Right kidney (tissue), 9 donors: ENCODE measurements at places on chromosomes 5 and 9.

DNA sequence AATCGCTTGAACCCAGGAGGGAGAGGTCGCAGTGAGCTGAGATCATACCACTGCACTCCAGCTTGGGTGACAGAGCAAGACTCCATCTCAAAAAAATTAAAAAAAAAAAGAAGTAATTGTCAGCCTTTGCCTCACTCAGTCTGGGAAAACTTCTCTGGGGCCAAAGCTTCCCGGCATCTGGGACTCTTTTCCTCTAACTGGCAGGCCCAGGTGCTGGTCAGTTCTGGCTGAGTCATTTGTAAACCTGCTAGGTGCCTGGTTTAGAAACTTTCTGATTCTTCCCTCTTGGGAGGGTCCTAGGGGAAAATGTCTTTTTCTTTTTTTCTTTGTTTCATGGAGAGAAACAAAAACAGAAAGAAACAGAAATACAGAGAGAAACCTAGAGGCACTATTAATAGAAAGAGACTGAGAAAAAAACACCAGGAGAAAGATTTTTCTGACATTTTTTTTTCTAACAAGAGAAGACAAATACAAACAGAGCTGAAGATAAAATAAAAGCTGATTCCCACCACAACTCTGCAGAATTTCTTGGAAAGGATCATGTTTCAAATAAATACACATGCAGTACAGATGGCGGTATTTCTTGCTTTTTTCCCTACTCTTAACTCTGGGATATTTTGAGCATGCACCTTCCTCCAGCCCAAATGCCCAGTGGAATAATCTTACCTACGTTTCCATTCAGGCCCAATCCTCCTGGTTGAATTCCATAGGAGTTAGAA, 22.1 kb upstream of the UBAP2 start:
- DNase-seq = no peak

DNA sequence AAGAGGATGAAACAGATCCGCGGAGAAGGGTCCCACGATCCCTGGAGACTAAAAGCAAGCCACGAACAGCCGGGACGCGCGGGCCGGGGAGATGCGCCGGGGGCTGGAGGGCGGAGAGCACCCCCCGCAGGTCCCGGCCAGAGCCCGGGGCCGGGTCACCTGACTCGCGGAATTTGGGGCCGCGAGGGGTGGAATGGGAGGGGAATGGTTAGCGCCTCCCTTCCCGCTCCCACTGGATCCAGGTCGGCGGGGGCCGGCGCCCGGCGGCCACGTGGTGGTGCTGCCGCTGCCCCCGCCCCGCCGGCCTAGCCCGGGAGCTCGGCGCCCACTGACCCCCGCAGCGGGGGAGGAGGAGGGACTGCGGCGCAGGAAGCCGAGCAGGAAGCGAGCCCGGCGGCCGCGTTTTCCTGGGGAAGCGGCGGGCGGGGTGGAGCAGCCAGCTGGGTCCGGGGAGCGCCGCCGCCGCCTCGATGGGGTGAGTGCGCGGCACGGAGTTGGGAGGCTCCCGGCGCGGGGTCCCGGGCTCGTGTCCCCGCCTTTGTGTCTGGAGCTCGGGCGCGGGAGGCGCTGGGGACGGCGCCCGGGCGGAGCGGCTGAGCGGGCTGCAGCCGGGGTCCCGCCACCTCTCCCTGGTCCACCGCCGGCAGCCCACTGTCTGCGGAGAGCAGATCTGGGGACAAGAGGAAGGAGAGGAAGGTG, at the start of gene RAI14:
RAI14 (plus strand) TSS at position 328 of the 699 bp plus-strand sequence. CDS start 30,592 bp downstream, outside the sequence.
- DNase-seq = peak; percentile 93

DNA sequence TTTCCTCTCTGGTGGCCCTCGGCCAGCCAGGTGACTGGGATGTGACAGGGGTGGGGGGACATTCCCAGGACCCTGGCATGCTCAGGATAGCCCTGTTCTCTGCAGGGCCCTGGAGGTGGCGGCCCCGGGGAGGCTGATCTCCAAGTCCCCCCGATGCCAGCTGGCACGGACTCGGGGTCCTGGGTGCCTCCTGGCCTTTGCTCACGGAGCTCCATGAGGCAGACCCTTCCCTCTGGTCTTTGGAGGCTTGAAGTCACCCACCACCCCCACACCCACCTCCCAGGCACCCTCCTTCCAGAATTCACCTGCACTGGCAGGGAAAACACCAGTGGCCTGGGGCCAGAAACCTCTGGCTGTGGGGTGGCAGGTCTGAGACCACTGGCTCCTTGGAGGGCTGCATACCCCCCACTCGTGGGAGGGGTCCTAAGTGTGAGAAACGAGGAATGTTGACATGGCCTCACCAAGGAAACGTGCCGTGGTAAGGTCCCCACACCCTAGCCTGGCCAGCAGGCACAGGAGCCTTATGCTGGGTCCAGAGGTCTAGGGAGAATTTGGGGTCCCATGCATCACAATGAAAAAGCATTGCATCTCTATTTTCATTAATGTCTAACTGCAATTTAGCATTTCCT, 130.8 kb upstream of the FAM120A start:
- no peak for DNase-seq

- no peak for DNase-seq
These were observed 24.0 kb downstream of the VLDLR start for GRCh38 chr9:2645569-2645968.

- DNase-seq = no peak
These were observed 226.4 kb downstream of the PCSK5 start for GRCh38 chr9:76116913-76117312.

DNA sequence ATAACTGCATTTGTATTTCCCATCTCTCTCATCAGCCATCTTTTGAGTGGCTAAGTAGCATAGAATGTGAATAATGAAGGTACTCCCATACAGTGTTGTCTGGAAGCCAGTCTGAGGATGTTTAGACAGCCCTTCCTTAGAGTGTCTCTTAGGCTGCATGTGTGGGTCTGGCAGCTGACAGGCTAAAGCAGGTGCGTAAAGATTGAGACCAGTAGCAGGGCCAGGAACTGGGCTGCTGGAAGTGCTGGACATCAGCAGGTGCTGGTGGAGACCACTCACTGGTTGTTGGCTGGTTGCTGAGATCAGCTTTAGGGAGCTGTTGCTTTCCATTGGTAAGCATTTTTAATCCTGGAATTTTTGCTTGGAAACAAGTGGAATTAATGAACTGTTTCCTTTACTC, 197.5 kb downstream of the PCSK5 start:
- no peak for DNase-seq

GRCh38 chr9:34992376-34992951, 2.9 kb downstream of the DNAJB5 start:
- no peak for DNase-seq

DNA sequence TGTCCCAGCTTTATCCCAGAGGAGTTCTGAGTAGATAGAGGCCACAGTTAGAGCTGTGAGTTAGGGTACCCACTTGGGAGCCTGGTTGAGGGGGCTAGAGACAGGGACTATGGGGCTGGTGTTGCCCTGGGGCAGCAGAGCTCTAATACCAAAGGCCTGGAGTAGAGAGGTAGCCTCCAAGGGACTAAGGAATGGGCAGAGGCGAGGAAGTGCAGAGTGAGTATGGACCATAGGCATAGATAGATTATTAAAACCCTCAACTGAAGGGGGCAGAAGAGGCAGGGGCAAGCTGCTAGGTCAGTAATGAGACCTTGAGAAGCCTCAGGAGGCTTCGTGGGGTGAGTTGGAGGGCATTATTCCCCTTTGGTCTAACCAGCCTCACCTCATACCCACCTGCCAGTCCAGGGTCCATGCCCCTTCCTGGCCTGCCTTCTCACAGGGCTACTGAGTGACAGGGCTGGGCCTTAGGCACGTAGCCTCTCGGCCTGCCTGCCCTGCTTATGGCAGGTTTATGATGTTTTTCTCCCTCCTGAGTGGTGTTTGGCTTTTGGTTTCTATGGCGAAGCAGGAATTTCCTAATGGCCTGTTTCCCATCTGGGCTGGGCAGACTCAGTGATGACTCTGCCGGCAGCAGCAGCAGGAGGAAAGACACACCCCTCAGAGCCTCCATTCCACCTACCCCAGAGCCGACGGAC, 8.0 kb downstream of the PDLIM4 start:
- DNase-seq = no peak

DNA sequence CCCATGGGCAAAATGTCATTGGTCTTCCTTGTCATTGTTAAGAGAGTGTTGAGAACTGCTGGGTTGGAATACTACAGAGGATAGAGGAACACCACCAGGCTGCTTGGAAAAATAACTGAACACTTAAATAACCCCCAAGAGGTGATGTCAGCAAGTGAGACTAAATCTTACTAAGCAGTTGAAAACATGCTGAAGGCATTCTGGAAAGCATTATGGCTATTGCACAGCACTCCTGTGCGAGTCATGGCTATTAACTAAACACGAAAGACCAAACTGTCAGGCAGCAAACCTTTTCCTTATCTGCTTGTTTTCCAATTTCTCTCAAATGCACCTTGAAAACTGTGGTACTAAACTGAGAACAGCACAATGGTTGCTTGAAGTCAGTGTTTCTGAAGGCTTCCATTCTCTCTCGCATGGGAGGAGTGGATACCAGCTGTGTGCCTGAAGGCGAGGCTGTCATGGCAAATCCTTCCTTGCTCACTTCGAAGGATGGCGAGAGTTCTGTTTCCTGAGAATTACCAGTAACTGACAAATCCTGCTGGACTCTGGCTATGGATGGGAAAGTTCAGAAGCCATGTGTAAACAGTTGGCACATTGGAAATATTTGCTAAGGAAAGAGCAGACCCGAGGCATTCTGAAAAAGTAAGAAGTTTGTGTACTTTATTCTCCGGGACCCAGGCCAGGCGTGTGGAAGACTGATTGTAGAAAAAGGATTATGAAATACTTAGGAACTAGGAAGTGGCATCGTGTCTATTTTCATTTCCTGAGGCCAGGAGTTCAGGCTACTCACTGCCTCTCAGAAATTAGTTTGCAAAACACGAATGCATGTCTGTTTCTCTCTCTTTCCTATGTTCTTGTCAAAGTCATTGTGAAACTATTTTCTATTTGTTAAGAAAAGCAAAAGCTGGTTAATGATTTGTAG, 182.1 kb downstream of the DMRT2 start:
- no peak for DNase-seq

GRCh38 chr9:131045300-131046092, 36.5 kb downstream of the LAMC3 start:
- no peak for DNase-seq

- DNase-seq = no peak
These were observed 11.2 kb upstream of the ANXA6 start for GRCh38 chr5:151168602-151169344.

- DNase-seq = no peak
These were observed 60.1 kb downstream of the LHFPL2 start for GRCh38 chr5:78588507-78588906.

GRCh38 chr5:137582218-137582617, 83.1 kb upstream of the SPOCK1 start:
- no peak for DNase-seq

DNA sequence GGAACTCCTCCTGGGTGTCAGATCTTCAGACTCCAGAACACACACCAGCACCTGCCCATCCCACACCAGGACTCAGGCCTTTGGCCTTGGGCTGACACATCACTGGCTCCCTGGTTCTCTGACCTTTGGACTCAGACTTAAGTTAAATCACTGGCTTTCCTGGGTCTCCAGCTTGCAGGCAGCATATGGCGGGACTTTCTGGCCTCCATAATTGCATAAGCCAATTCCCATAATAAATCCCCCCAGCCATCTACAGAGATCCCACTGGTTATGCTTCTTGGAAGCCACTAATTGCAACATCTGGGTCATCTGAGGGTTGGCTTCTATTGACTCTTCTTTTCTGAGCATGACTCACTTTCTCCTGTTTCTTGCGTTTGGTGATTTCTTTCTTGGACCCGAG, 80.3 kb upstream of the SARDH start:
- no peak for DNase-seq

- DNase-seq = no peak
These were observed 70.3 kb downstream of the ZNF366 start for GRCh38 chr5:72436796-72437471.

DNA sequence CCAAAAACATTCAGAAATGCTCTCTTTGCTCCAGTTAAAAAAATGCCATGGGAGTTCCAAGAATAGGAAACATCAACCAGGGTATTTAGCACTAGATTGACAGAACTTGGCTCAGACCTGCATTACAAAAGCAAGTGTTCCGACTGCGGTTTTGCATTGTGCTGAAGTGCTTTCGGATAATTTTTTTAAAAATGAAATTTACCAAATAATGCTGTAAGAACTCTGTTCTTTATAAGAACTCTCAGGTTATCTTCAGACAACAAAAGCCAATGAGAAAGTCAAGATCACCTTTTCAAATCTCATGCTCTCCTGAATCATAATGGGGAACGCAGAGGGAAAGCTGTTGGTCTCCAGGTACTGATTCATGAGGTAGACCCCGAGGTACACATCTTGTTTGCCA, 483 bp upstream of the PLPP6 start:
- no peak for DNase-seq

- DNase-seq = no peak
These were observed 696.9 kb upstream of the C9orf72 start for GRCh38 chr9:28270156-28270555.

DNA sequence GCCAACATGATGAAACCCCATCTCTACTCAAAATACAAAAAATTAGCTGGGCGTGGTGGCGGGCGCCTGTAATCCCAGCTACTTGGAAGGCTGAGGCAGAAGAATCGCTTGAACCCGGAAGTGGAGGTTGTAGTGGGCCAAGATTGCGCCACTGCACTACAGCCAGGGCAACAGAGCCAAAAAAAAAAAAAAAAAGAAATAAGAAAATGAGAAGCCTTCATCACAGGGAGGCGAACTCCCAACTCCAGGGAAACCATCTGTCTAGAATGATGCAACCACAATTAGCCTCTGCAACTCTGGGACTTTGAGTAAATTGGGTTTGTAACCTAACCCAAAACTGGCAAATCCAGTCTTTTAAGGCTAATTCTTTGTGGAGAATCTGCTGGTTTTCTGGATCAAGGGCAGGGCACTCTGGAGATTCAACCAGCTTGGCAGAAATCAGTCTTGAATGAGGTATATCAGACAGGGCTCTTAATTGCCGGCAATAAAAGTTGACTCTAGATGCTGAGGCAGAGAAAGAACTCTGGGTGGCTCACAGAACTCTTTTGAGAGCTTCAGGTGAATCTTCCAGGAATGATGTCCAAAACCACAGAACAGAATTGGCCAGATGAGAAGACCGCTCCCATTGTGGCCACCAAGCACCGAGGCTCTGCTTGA, 9.9 kb downstream of the S100Z start:
- DNase-seq = no peak

DNA sequence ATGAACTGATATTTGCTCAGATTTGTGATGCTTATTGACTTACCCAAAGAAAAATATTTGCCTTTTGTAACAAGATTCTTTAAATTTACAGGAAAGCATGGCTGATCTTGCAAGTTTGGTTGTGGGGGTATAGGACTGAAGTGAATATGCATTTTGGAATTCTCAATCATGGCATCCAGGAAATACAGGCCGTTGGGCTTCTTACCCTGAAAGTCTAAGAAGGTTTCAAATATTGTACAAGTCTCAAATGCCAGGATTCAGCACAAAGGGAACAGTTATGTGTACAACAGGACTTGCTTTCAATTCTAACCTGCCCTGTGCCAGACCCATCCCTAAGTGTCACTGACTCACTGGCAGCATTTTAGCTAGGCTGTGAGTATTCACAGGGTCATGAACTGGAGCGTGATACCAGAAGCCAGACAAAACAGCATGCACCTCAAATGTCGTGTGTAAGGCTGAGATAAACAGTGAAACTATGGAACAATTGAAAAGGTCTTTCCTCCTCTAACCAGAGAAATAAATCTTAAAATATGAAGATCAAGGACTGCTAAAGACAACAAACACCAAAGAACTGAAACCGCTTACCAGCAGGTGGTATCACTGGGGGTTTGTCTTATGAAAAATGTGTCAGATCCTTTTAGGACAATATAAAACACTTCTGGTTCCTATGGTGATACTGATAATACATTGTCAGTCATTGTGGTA, 168.6 kb upstream of the RGMB start:
- DNase-seq = no peak

GRCh38 chr5:4113426-4113825, 517.8 kb downstream of the IRX1 start:
- no peak for DNase-seq

- DNase-seq = no peak
These were observed 32.5 kb downstream of the FAM169A start for GRCh38 chr5:74833537-74834266.
